ENCODE measurements at places on chromosomes 7 and 10.

GRCh38 chr7:78080811-78081210 lies 282.2 kb downstream of the PHTF2 start:
- DNase-seq, result no peak
- H3K27me3 ChIP-seq, result no peaks in the 10 kb centered on the region
- no peak overlapping the region for H3K27ac ChIP-seq
- H3K36me3 ChIP-seq, result no peaks in the 10 kb centered on the region

DNA sequence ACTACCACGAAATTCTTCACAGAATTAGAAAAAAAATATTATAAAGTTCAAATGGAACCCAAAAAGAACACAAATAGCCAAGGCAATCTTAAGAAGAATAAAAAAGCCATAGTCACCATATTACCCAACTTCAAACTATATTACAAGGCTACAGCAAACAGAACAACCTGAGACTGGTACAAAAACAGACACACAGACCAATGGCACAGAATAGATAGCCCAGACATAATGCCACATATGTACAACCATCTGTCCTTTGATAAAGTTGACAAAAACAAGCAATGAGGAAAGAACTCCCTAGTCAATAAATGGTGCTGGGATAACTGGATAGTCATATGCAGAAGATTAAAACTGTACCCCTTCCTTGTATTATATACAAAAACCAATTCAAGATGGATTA lies 808.5 kb upstream of the ZWINT start:
- no peak for DNase-seq
- H3K4me1 ChIP-seq, result no peaks in the 10 kb centered on the region
- H3K36me3 ChIP-seq, result no peaks in the 10 kb centered on the region
- H3K4me3 ChIP-seq, result no peak overlapping the region
- no peaks in the 10 kb centered on the region for H3K27me3 ChIP-seq
- no peak overlapping the region for H3K27ac ChIP-seq

DNA sequence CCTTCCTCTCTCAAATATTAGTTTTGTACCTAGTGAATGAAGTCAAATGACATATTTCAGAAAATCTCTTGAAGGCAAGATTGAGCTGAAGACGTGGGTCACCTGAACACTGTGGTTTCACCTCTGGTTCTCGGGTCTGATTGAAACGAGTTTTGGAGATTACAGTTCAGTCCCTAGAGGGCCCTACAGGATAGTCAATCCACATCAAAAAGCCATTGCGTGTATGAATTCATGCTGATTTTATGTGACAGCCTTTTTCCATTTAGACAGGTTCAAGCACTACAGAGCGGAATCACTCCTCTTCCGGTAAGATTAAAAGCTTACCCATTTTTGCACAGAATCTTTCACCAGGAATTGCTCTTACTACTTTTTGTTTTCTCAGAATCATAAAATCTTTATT lies 62.2 kb downstream of the VIM start:
- DNase-seq, result no peak
- peaks cover 6% of the 10 kb centered on the region for H3K27me3 ChIP-seq
- H3K4me3 ChIP-seq, result no peak overlapping the region
- no peaks in the 10 kb centered on the region for H3K4me1 ChIP-seq
- no peak overlapping the region for H3K27ac ChIP-seq
- H3K36me3 ChIP-seq, result no peaks in the 10 kb centered on the region

DNA sequence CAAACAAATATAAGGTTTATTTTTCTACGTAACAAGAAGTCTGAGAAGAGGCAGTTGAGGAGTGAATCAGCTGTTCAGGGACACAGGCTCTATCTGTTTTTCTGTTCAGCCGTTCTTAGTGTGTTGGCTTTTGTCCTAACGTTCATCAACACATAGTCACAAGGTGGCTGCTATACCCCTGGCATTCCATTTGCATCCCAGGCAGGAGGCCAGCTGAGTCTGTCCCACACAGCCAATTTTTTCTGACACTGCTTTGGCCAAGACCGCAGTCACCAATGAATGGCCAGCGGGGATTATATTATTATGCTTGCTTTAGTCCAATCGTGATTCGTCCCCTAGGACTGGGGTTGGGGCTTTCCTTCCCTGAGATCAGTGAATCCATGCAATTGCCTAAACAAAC lies 143.4 kb upstream of the CHST15 start:
- no peaks in the 10 kb centered on the region for H3K36me3 ChIP-seq
- no peak overlapping the region for H3K4me3 ChIP-seq
- H3K27ac ChIP-seq, result no peak overlapping the region

DNA sequence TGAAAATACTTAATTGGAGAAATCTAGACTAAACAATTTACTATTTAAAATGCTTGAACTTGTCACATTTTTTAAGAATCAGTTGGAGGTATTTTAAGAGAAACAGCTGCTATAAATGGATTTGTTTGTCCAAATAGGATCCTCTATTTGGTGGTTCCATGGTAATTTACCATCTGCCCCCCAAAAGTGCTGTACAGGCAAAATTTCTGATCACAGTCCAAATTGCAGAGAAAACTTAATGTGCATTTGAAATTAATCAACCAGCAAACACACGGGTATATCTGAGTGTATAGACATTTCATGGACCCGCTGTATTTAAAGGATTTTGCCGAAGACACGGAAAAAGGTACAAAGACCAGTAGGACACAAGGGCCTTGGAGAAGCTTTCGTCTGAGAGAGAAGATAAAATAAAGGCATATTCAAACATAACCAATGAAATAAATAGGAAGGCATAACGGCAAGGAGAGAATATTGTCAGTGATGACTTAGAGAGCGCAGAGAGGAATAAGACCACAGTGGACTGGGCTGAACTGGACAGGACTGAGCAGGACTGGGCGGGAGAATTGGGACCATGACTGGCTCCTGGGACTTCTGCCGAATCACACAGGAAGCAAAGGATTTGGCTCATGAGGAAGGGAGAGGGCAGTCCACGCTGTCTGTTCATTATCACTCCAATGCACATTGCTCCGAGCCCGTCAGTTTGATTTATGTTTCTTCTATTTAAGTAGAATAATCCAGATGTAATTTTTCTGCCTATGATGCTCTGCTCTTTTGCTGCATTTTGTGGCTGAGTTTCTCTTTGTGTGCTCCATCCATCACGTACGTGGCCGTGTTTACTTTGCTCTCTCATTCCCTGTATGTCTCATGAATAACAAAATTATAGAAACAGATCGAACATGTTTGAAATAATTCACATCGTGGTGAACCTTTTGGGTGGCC lies 112.8 kb downstream of the PRLHR start:
- no peak overlapping the region for H3K4me3 ChIP-seq
- H3K36me3 ChIP-seq, result no peaks in the 10 kb centered on the region
- H3K27me3 ChIP-seq, result no peaks in the 10 kb centered on the region

GRCh38 chr10:131678171-131678570 lies 222.6 kb upstream of the PPP2R2D start:
- H3K4me1 ChIP-seq, result no peaks in the 10 kb centered on the region
- no peaks in the 10 kb centered on the region for H3K27me3 ChIP-seq
- no peak overlapping the region for H3K27ac ChIP-seq
- no peak overlapping the region for H3K4me3 ChIP-seq
- no peaks in the 10 kb centered on the region for H3K36me3 ChIP-seq
- DNase-seq, result no peak

- H3K4me3 ChIP-seq, result no peak overlapping the region
- DNase-seq, result no peak
- H3K4me1 ChIP-seq, result no peaks in the 10 kb centered on the region
- H3K36me3 ChIP-seq, result no peaks in the 10 kb centered on the region
- no peak overlapping the region for H3K27ac ChIP-seq
Measured at GRCh38 chr7:78165454-78165853, 366.9 kb downstream of the PHTF2 start.

- peak; percentile 57 for DNase-seq
- no peak overlapping the region for H3K27ac ChIP-seq
- H3K27me3 ChIP-seq, result no peaks in the 10 kb centered on the region
- no peaks in the 10 kb centered on the region for H3K36me3 ChIP-seq
- H3K4me1 ChIP-seq, result no peaks in the 10 kb centered on the region
Measured at GRCh38 chr7:16989811-16990413, 108.1 kb upstream of the AGR3 start.

- H3K4me1 ChIP-seq, result no peaks in the 10 kb centered on the region
- H3K4me3 ChIP-seq, result no peak overlapping the region
- peaks cover 6% of the 10 kb centered on the region for H3K27me3 ChIP-seq
- no peaks in the 10 kb centered on the region for H3K36me3 ChIP-seq
- DNase-seq, result no peak
- no peak overlapping the region for H3K27ac ChIP-seq
Measured at GRCh38 chr7:31098642-31099360, 46.7 kb downstream of the ADCYAP1R1 start.

- H3K4me3 ChIP-seq, result no peak overlapping the region
- DNase-seq, result no peak
Measured at GRCh38 chr10:84991301-84991700, 662.9 kb downstream of the CCSER2 start.

Measured in psoas muscle (tissue), 8 donors.